ENCODE measurements at places on chromosomes 1 and 21.

DNA sequence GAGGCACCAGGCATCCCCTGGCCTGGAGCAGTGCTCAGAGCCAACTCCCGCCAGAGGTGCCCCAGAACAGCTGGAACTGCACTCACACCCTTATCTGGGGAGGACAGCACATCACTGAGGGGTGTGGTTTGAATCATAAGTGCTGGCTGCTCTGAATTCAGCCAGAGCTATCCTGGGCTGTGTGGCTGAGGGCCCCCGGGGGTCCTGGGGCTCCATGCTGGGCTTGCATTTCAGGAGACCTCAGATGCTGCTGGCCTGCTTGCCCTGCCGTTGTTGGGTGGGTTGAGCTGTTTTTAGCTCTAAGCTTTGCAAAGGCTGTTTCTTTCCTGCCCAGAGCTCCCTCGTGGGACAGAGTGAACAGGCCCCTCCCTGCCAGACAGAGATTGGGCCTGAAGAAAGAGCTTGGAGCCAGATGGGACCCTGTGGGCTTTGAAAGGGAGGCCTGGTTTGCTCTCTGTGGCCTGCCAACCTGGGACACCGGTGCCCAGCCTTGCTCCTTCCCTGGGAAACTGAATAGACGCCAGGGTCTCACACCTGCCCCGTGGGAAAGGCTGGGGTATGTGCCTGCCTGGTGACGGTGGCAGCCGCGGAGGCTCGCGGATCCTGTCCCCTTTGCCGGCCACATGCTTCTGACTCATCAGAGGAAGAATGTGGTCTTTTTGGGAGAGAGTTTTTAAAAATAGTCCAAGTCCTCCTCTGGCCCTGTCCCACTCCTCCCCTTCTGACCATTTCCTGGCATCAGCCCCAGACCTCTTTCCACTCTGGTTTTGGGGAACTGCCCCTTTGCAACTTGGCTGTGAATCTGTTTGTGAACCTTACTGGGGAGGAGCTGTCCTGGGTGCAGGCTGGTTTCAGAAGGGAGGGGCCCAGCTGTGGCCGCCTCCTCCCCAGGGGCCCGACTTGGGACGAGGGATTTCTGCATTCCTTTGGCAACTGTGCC lies 30.0 kb downstream of the ARHGEF10L start:
- peak; percentile 78 for DNase-seq

- DNase-seq = no peak
Observed at GRCh38 chr1:71899881-71900280, 382.5 kb downstream of the NEGR1 start.

- no peak for DNase-seq
Observed at GRCh38 chr1:220341126-220341525, 68.9 kb upstream of the RAB3GAP2 start.

- DNase-seq = no peak
Observed at GRCh38 chr21:37551331-37551992, 184.9 kb downstream of the DYRK1A start.

DNA sequence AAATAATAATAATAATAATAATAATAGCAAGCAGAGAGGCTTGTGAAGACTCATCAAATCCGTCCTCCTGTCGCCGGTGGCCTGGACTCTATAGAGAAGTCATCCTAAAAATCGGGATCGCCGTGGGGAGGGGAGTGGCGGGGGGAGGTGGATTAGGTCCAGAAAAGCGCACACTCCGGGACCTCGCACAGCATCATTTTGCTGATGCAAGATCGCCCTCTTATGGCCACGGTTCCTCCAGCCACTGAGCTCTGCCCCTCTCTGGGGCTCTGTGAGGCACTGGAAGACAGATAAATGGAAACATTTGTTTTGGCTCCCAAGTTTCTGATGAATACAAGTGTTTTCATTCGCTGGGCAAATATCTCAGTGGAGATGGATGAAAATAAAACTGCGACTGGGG lies 612.0 kb downstream of the MATN1 start:
- DNase-seq = peak; percentile 27

Data from left ventricle myocardium inferior (tissue), 1 donor.